Hematopoietic multipotent progenitor cell treated with erythropoietin and hydrocortisone succinate and interleukin-3 and kit ligand, for 15 days (in vitro differentiated cells): ENCODE measurements at places on chromosomes 7 and 10.

DNA sequence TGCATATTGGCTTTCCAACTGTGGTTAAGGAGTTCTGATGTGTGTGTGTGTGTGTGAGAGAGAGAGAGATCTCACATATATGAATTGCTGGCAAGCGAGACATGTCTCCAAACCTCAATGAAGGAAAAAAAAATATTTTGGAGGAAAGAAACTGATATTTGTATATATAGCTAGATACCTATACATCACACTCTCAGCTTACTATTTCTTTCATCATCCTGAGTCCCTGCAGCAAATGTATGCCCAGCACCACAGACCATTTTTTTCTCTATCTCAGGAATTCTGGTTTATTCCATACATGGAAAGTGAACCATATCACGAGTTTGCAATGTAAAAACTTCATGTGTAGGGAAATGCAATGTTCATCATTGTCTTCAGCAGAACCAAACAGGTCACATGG lies 68.9 kb downstream of the MTERF1 start:
- DNase-seq = no peak

GRCh38 chr7:34755008-34755407 lies 97.0 kb downstream of the NPSR1 start:
- DNase-seq = no peak

- DNase-seq = no peak
Observed at GRCh38 chr10:102775935-102776669, 32.4 kb downstream of the WBP1L start.

GRCh38 chr7:114818501-114818900 lies 103.4 kb upstream of the MDFIC start:
- DNase-seq = no peak

DNA sequence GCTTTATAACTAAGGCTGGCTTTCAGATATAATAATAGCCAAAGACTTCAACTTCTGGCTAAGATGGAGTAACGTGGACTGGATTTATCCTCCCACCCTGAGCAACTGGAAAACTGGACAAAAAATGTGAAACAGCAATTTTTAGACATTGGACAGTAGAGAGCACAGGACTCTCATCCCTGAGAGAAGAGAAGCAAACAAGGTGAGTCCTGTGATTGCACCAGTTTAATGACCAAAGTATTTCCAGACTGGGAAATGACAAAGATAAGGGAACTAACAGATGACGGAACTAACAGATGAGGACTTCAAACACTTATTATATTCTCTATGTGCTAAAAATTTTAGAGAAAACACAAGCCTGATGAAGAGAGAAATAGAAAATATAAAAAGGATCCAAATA lies 175.7 kb upstream of the SLC25A13 start:
- no peak for DNase-seq

GRCh38 chr10:119700321-119700954 lies 25.4 kb upstream of the INPP5F start:
- DNase-seq = no peak

- no peak for DNase-seq
Observed at GRCh38 chr7:105079348-105079747, 65.3 kb downstream of the KMT2E start.

DNA sequence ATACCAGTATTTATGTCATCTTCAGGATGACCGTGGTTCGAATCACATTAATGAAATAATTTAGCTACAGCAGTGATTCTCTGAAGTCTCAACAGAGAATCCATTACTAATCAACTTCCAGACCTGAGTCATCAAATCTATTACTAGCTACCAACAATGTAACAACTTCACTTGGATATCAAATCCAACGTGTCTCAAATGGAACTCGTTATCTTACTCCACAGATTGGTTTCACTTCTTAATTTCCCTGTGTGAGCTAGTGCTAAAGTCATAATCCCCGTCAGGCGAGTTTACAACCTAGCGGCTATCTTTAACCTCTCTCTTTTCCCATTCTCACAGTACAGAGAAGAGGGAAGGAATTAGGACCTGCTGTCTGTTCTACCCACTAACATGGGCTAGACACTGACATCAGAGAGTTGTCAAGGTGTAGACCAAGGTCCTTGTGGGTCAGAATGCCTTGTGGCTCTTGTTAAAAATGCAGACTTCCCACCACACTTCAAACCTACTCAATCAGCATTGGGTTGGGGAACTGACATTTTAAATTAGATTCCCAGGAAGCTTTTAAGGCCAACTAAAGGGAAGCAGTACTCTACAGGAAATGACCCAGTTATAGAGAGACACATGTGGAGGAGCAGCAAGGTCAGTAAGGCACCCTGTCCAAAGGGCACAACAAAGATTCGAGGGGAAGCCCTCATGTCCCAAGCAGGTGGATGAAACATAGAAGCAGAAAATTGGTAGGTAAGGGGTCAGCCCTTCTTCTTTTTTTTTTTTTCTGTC lies 57.3 kb upstream of the GSAP start:
- DNase-seq = no peak

DNA sequence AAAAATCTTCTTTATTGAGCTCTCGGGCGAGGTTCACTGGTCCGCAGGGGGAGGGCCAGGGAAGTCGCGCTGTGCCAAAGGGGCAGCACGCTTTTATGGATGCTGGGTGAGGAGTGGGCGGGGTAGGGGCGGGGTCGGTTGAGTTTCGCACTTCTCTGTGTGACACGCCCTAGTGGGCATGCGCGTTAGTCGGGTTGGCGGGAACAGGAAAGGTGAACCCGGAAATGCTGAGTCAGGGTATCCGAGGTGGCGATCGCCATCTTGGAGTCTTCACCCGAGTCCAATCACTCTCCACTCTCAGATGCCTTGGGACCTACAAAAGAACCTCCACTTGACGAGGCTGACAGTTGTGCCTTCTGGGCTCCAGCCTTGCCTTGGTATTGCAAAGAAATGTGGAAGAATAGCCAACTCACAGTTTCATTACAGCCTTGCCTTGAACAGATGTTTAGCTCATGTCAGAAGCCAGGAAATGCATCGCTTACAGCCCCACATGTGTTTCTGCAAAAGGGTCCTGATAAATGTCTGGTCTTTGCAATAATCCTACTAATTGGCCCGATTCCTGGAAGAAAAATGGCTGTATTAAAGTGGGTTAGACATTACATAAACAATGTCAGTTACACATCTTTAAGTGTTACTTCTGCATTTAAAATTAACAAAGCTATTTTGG lies 64.1 kb downstream of the AHR start:
- DNase-seq = no peak

GRCh38 chr10:89548673-89549072 lies 13.3 kb upstream of the SLC16A12 start:
- no peak for DNase-seq
